Thoracic aorta endothelial cell (primary cell): ENCODE measurements at places on chromosomes 7 and 10. TPM values are rescaled to one million over a fixed set of nuclear protein-coding genes. Genes with fewer than 3 reads are reported as not detected.

EGFR gene
- 3.8 and 5.1 TPM in 2 replicates for total RNA-seq

CCDC172 gene
- not detected in 2 replicates for total RNA-seq

GALNT17 gene
- total RNA-seq, result not detected in 2 replicates

TMEM72 gene
- not detected in 2 replicates for total RNA-seq

PTN gene
- total RNA-seq, result 0.07 and 0.27 TPM in 2 replicates

RP9 gene
- total RNA-seq, result 8.8 and 9.8 TPM in 2 replicates

GSAP gene
- 1.7 and 6.6 TPM in 2 replicates for total RNA-seq

PRXL2A gene
- total RNA-seq, result 175 and 196 TPM in 2 replicates

KCNH2 gene
- total RNA-seq, result under 0.01 and 0.07 TPM in 2 replicates

MRPS24 gene
- total RNA-seq, result 77.8 and 104 TPM in 2 replicates

HYAL4 gene
- 0.36 TPM in 1 of 2 replicates, not detected in the other for total RNA-seq

ALOX5 gene
- not detected in 2 replicates for total RNA-seq

SYT15B gene
- under 0.01 TPM in 2 replicates for total RNA-seq

IFIT1B gene
- not detected in 2 replicates for total RNA-seq

SLIT1 gene
- under 0.01 TPM in 1 of 2 replicates, not detected in the other for total RNA-seq

GPR85 gene
- 0.53 and 6.2 TPM in 2 replicates for total RNA-seq

NRCAM gene
- total RNA-seq, result 157 and 174 TPM in 2 replicates
